ENCODE measurements at places on chromosomes 2 and 18.
A peak's percentile ranks its signal among the peaks of the same experiment; 100 is the strongest.

- DNase-seq, result no peak
Observed at GRCh38 chr18:48850822-48851598, 99.8 kb downstream of the SMAD7 start.

DNA sequence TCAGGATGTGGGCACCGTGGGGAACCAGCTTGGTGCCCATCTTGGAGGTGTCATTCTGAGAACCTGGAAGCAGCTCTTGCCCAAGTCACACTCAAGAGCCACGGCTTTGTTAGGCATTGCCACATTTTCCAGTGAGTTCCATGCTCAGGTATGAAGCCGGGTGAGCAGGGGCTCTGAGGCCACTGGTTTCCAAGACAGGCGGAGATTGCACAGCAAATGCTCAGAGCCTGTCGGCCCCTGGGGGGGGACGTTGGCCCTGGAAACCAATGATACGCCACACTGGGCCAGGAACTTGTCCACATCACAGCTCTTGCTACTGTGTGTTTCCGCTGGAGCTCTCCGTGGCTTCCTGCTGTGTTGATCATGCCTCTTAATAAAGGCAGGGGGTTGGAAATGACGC, 52.5 kb upstream of the SALL3 start:
- DNase-seq, result peak; percentile 2

DNA sequence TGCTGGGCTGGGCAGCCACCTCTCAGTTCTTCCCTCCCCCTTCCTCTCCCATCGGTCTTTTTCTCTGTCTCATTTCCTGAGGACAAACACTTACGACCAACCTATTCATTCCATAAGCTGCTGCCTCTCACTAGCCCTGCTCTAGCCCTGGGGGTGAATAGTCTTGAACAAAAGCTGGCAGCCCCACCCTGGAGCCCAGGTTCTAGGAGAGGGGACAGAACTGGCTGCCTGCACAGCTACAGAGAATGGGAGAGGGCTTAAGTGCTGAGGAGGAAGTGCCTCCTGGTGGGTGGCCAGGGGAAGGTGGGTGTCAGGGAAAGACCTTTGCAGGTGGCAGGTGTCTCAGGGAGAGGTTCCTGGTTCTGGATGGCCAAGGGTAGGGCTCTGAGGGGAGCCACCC, 22.8 kb downstream of the ANO7 start:
- no peak for DNase-seq

GRCh38 chr2:36634981-36635597, 37.1 kb upstream of the FEZ2 start:
- DNase-seq, result no peak

- DNase-seq, result peak; percentile 7
Observed at GRCh38 chr2:38260469-38260868, 116.6 kb downstream of the ATL2 start.

- DNase-seq, result peak; percentile 91
Observed at GRCh38 chr2:219218732-219219701, at the start of gene ABCB6. TSS of gene ABCB6 (minus strand) at chr2:219218958. CDS start at chr2:219218673, 285 bp downstream.

GRCh38 chr18:35132021-35132902, 91.0 kb downstream of the MAPRE2 start:
- DNase-seq, result no peak

DNA sequence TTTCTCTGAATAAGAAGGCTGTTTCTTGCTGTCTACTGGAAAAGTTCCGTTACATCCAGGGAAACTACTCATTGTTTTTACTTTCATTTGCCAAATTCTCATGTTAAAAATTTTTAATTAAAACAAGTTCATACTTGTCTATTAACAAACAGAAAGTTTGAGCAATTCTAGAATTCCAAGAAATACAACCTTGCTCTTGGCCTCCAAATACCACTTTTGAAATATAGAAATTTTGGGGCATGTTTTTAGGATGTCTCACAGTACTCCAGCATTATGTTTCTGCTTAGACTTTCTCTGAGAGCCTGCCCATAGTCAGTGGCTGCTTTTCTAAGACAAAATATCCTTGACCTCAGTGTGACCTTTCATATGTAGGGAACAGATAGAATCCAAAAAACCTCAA, 228.7 kb upstream of the RND3 start:
- DNase-seq, result no peak

DNA sequence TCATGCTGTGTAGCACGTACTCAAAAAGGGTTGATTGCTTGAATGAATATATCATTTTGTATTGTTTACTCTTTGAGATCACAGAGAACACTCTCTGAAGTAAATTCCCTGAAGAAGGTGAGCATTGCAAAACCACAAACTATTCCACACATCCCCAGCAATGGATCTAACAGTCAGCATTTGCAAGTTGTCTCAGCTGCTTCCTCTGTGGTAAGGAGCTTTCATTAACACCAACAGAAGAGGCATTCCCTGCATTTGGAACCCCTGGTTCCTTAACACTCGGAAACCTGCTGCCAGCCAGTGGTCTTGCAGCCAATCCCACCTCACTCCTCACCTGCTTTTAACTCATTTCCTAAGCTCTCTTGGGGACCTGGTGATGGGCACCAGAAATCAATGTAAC, 108.4 kb downstream of the IRS1 start:
- no peak for DNase-seq

GRCh38 chr2:169107645-169108044, 38.3 kb downstream of the DHRS9 start:
- DNase-seq, result peak; percentile 69

- no peak for DNase-seq
Observed at GRCh38 chr2:108267101-108267500, 21.6 kb upstream of the SULT1C2 start.

- no peak for DNase-seq
Observed at GRCh38 chr18:55864281-55864680, 276.3 kb upstream of the TCF4 start.

- no peak for DNase-seq
Observed at GRCh38 chr18:57980573-57981307, 63.3 kb upstream of the NEDD4L start.
